Upper lobe of right lung (tissue), 1 donor: ENCODE measurements at places on chromosomes 7 and 10. TPM values are rescaled to one million over a fixed set of nuclear protein-coding genes. Genes with fewer than 3 reads are reported as not detected.

SLC16A9 gene
- total RNA-seq = 1.8 TPM

CYP3A4 gene
- total RNA-seq = not detected

COL28A1 gene
- 0.61 TPM for total RNA-seq

GJD4 gene
- not detected for total RNA-seq

PGAM2 gene
- 1.1 TPM for total RNA-seq

SLC16A12 gene
- total RNA-seq = 1.9 TPM

DNA sequence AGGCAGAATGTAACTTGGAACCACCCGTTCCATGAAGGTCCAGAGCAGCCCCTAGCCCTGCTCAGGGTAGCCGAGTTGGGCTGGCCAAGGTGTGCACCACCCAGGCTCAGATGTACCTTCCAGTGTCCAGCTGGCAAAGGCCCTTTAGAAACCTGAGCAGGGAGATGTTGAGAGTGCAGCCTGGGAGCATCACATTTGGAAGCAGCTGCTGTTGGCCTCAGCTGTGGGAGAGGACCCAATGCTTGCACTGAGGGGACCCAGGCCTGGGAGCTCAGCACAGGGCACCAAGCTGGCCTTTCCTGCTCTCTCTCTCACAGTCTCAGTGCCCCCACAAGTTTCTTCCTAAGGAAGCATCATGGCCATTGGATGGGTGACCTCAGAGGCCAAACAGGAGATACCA lies 33.5 kb downstream of the ANXA8 start:
- DNase-seq = no peak

DNA sequence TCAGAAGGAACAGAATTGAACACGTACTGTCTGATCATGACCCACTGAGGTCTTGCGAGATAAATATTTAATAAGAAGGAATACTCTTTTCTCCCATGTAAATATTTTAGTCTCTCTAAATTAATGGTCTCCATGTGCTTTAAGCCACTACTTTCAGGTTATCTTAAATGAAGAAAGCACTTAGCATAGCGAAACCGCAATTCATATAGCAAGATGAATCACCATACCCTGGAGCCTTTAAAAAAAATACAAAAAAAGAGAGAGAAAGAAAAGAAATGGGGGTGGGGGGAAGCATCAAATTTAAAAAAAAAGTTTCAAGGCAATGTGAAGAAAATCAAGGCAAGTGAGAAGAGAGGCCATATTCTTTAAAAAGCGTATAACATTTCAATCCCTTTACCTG lies 82.5 kb downstream of the CTTNBP2 start:
- no peak for DNase-seq

DNA sequence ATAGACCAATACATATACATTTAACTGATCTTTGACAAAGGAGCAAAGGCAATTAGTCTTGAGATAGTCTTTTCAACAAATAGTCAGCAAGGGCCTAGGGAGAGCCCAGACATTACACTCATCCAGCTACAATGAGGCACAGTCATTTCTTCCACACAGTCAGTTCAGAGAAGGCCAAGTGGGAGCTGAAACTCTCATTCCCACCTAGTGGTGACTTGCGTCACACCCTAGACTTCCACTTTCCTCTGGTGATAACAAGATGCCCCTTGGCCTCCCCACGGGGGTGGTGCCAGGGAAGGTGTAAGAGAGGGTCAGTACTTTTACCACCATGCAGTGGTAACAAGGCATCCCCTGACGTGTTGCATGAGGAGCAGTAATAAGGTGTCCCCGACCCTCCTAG lies 8.0 kb downstream of the FRMPD2 start:
- no peak for DNase-seq

GRCh38 chr7:116633131-116633988 lies 38.6 kb upstream of the MET start:
- no peak for DNase-seq

DNA sequence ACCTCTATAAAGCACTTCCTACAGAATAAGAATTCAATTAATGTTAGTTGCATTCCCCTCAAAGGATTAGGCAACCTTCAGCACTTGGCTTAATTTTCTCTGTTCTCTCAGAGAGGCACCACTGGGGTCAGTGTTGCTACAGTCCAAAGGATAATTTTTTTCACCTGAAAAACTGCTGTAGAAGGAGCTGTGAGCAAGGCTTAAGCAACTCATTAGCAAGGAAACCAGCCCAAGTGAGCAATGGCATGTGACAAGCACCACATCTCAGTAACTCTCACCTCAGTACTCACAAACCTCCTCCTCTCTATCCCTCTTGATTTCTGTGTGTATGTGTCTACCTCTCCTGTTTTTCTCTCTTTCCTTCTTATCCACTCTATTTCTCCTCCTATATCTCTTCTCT lies 55.9 kb downstream of the DGKI start:
- DNase-seq = no peak

GRCh38 chr7:64667311-64667710 lies 1.4 kb downstream of the ZNF107 start:
- no peak for DNase-seq

DNA sequence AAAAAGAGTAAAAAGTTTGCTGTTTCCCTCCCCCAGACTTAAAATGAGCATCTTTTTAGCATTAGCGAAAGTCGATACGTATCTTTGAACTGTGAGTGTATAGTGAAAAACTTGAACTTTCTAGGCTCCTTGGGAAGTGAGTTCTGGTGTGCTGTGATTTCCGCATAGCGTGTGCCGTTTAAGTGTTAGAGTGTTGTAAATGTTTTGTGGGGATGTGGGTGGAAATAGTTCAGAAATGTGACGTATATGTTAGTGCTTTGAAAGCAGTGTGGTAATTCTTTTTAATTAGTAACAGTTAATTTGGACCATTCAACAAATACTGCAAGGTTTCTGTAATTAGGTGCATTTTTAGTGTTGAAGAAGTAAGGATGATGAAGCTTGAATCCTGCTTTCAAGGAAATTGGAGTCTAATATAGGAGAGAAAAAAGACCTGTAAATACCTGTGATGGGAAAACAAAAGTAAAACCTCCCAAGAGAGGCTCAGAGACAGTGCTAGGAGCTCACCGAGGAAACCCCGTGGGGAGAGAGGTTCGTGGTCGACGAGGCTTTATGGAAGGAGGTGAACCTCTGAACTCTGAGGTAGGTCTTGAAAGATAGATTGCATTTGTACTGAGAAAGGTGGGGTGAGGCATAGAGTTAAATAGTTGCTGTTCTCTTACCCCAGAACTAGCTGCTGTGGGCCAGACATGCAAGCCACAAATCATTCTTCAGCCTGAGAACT lies 40.8 kb downstream of the RBM33 start:
- DNase-seq = no peak

- DNase-seq = no peak
These were observed 276.9 kb downstream of the HGF start for GRCh38 chr7:81492910-81493309.

- DNase-seq = no peak
These were observed 2.4 kb downstream of the TLL2 start for GRCh38 chr10:96511044-96511945.

DNA sequence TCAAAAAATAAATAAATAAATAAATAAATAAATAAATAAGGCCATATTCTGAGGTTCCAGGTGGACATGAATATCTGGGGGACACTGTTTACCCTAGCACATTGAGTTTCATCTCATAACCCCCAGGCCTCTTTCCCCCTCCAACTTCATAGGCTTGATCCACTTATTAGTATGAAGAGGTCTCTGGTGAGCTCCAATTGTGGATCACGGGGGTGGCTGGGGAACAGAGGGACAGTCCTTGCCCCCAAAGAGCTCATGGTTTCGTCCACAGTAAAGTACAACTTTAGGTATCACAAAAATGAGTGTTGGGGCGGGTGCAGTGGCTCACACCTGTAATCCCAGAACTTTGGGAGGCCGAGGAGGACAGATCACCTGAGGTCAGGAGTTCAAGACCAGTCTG lies 93.4 kb upstream of the TNRC18 start:
- DNase-seq = no peak

DNA sequence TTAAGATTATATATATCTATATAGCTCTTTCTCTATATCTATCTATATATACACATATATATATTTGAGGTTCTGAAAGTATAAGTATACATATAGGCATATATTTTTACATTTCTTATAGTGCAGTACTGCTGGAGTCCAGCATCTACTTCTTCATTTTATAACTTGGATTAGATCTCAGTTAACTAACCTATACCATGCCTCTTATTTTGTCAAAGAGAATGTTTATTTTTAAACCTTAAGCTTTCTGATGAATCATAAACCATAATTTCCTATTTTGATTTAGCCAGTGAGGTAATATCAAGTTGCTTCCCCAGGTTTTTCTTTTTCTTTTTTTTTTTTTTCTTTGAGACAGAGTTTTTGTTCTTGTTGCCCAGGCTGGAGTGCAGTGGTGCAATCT lies 8.1 kb downstream of the ZNF32 start:
- no peak for DNase-seq

GRCh38 chr7:80054356-80054755 lies 80.3 kb upstream of the GNAI1 start:
- DNase-seq = no peak

GRCh38 chr7:137953043-137953664 lies 48.7 kb downstream of the CREB3L2 start:
- DNase-seq = no peak

GRCh38 chr10:101046332-101047238 lies 15.2 kb upstream of the KAZALD1 start:
- DNase-seq = no peak

GRCh38 chr10:130393342-130393741 lies 257.2 kb downstream of the GLRX3 start:
- DNase-seq = no peak

- peak; percentile 19 for DNase-seq
These were observed 203.2 kb upstream of the PPP2R2D start for GRCh38 chr10:131697476-131698128.

GRCh38 chr7:79308192-79308591 lies 145.3 kb downstream of the MAGI2 start:
- DNase-seq = no peak

- no peak for DNase-seq
These were observed 9.4 kb upstream of the RFC2 start for GRCh38 chr7:74263399-74264120.

DNA sequence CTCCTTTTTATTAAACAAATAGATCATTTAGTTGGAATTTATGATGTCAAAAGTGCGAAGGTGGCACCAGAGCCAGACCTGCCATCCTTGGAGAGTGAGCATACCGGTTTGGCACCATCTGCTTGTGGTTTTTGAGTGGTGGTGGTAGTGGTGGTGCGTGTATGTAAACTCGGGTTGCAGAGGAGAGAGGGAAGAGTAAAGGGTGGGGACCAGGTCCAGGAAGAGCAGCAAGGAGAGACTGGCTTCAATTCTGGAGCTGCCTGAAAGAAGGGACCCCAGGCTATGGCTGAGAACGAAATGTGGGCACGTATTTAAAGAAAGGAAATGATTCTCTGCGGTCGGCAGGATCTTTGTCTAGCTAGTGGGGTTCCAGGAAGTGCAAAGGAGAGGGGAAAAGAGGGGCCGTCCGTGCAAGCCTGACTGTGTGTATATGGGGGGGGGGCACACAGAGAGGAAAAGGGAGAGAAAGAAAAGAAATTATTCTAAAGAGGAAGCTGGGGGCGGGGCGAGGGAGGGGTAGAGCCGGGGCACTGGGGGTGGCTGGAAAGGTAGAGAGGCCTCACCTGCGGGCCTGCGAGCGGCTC lies 448 bp upstream of the GOLGA7B start:
- DNase-seq = peak; percentile 55

GRCh38 chr7:37336259-37336658 lies 112.4 kb downstream of the ELMO1 start:
- no peak for DNase-seq

DNA sequence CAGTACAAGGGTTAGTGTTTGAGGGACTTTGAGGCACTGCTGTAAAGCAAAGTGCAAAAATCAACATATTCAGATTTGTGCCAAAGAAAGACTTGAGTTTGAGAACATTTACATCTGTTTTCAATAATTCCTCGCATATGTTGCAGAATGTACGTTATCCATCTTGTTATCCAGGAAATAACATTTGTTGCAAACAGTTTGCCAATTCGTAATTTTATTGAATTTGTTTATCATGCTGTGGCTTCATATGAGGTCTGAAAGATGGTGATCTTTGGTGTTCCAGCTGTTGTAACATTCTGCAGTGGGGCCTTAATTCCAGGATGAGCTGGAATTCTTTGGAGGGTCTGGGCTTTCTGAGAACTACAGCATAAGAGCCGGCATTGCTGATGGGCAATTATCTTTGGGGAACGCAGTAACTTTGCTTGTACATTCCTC lies 396.2 kb downstream of the LRMDA start:
- no peak for DNase-seq

DNA sequence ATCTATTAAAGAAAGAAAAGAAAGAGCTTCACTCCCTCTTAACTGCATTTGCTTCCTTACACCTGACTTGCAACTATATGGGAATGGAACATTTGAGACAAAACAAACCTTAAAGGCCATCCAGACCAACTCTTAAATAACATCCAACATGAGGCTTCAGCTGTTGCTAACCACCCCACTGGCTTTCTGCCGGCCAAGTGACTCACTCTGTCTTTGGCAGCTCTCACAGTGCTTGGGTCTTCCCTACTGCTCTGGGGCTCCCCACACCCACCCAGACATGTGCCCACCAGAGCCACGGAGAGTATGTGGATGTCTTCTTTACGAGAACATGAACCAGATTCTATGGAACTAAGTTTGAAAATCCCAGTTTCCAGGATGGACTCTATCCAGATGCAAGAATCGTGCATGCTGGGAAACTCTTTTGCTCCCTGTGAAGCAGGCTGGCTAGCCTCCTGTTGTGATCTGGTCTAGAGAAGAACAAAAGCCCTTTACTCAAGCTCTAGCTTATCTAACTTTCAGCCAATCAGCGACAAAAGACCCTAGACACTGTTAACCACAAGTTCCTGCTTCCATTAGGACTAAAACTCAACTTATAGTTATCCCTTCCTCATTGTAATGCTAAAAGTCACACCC lies 245.7 kb downstream of the TCERG1L start:
- DNase-seq = no peak

DNA sequence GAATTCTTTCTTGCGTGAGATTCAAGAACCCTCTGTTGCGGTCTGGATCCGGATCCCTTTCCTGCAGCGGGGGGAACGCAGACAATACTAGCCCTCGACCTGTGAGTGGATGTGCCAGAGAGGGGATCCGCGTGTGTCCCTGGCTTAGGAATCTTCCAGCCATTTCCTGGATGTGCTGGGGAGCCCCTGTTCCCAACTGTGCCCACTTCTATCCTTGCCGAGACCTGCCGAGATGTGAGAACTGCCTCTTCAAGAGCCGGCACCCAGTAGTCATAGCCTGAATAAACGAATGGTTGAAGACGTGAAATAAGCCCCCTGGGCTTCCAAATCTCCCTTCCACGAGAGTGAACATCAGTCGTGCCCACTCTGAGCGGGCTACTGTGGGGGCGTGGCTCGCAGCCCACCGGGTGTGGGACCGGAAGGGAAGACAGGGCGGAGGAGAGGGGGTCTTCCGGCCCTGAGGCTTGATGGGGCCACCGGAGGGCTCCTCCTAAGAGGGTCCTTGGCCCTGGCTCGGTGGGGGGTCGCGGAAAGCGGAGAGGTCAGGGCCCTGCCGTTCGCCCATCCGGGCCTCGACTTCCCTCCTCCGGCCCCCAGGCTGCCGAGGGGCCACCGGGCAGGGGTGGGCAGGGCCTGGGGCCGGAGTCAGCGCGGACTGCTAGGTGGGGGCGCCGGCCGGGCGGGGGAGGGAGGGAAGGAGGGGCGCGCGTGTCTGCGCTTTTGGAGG lies 1.3 kb upstream of the CCDC136 start:
- DNase-seq = no peak
